T-helper 22 cell (primary cell): ENCODE measurements at places on chromosomes 6 and 20.

DNA sequence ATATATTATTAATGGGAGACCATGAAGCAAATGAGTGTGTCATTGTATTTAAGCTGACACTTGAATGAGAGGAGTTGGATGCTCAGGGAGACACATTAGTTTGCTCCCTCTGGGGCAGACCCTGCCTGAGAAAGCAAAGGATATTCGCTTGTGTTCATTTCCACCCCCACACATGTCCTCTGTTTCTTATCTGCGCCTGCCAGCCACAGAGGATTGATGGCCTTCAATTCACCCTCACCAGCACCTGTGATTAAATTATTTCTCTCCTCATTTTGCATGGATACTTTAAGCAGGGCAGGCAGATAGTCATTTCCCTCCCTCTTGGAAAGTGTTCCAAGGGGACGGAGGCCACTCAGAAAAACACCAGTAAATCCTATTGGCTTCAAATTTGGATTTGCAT, 185.2 kb upstream of the GMDS start:
- no peak for DNase-seq

GRCh38 chr6:6723921-6724538, 135.5 kb downstream of the LY86 start:
- DNase-seq = no peak

- DNase-seq = no peak
These were observed 155.5 kb downstream of the CDH26 start for GRCh38 chr20:60113771-60114170.

GRCh38 chr6:79073888-79074287, 4.2 kb downstream of the PHIP start:
- no peak for DNase-seq

- DNase-seq = no peak
These were observed 87.3 kb downstream of the KCNB1 start for GRCh38 chr20:49395183-49395582.

GRCh38 chr20:63955827-63956663, at the start of gene UCKL1:
TSS of gene UCKL1 (minus strand) at chr20:63956416. CDS start at chr20:63956372, 44 bp downstream.
- DNase-seq = peak; percentile 82

GRCh38 chr6:27407153-27407814, 18.7 kb downstream of the ZNF391 start:
- DNase-seq = no peak

- DNase-seq = no peak
These were observed 484.2 kb upstream of the MANEA start for GRCh38 chr6:95093154-95093553.

GRCh38 chr6:142500250-142500786, 198.5 kb downstream of the ADGRG6 start:
- no peak for DNase-seq

GRCh38 chr6:161076181-161076677, 84.7 kb downstream of the MAP3K4 start:
- peak; percentile 71 for DNase-seq

- DNase-seq = no peak
These were observed 129.0 kb upstream of the THEMIS start for GRCh38 chr6:128029826-128030225.
